ENCODE measurements at places on chromosomes 1 and 21.
A peak's percentile ranks its signal among the peaks of the same experiment; 100 is the strongest.

DNA sequence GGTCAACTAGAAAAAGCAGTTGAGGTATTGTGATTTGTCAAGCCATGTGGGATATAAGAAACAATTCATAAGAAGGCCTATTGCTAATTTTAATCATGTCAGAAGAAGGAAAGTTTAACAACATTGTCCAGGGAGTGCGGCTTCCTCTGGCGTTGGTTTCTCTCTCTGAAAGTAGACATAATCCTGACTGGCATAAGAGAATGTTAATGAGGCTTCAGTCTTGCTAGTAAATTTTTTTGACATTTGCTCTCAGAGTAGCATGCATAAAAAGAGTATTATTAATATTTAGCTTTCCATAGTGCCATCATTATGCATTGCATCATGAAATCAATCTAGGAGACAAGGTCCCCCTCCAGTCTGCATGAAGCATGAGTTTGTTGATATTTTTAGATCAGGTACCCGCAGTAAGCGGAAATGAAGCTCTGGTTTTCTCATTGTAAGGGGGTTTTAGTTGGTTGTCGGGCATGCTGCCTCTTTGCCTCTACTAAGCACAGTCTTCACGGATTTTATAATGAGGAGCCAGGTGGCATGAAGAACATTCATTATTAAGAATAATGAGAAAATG, 12.8 kb upstream of the PRDM2 start:
- DNase-seq, result no peak

- DNase-seq, result no peak
Measured at GRCh38 chr1:177200290-177200689, 29.5 kb downstream of the BRINP2 start.

DNA sequence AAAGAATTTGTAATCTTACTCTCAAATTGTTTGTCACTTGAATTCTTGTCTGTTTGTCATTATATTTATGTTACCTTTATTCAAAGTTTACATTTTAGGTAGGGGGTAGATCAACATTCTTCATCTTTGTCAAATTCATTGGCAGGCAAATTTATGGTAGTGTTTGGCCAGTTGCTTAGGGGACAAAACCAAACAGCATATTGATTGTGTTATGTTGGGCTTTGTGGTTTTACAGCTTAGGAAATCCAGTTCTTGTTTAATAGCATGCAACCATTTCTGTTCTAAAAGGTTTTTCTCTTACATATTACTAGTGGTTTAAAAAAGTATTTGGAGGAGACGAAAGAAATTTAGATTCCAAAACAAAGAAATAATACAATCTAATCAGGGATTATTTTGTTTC, 91.4 kb downstream of the HMCN1 start:
- no peak for DNase-seq

DNA sequence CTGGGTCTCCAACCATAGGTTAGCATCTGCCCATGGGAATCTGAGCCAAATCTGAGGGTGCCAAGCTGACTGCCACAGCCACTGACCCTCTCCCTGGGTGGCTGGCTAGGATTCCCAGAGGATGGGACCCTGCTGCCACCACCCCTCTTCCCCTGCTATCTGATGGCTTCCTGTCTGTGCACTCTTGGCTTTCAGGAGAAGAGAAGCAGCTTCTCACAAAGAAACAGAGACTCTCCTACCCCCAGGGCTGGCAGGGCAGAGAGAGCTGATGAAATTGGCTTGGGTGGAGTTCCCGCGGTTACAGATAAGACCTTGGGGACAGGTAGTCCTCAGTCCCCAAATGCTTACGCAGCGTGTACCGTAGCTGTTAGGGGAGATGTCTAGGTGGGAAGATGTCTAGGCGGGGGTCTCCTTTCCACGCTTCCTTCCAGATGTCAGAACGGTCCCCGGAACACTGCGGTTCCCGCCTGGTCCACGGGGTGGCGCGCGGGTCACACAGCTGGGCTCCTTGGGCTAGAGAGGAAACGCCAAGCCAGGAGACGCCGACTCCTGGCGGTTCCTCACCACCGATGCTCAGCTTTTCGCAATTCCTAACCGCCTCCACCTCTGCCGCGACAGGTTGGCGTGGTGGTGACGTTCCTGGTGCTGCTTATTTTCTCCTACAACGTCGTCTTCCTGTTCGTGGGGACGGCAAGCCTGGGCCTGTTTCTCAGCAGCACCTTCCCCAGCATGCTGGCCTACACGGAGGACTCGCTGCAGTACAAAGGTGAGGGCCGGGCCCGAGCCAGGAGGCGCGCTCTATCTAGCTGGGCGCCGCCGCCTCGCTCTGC, 40.1 kb downstream of the ELK4 start:
- DNase-seq, result peak; percentile 87

All from CD4-positive, alpha-beta T cell treated with Interleukin-12 subunit alpha and Interleukin-12 subunit beta, for 1 hour (primary cell).